ENCODE measurements at places on chromosomes 11 and 22.

DNA sequence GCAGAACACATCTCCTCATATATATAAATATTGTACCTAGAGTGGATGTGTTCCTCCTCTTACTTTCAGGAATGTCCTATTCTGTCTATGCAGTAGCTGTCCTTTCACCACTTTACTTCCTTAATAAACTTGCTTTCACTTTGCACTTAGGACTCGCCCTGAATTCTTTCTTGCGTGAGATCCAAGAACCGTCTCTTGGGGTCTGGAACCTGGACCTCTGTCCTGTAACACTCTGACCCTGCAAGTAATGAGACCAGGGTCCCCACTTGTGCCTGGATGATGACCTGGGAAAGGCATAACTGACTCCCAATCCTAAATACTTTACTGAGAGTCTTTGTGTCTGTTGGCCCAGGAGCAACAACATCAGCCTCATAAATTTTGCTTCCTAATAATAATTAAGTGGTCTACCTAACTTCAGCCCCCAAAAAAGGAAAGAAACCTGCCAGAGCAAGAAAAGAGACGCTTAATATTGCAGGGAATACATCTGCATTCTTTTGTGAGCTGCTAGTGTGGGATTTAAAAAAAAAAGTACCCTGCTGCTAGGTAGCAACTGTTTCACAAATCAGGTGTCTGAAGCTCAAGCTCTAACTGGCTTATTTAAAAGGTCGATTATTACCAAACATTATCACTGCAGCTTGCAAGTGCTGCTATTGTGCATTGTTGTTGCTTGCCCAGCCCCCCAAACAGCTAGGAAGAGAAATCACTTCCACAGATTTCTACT, 69.3 kb downstream of the FAM168A start:
- peak; percentile 4 for DNase-seq

- no peak for DNase-seq
Observed at GRCh38 chr11:130997278-130997677, 81.0 kb upstream of the SNX19 start.

DNA sequence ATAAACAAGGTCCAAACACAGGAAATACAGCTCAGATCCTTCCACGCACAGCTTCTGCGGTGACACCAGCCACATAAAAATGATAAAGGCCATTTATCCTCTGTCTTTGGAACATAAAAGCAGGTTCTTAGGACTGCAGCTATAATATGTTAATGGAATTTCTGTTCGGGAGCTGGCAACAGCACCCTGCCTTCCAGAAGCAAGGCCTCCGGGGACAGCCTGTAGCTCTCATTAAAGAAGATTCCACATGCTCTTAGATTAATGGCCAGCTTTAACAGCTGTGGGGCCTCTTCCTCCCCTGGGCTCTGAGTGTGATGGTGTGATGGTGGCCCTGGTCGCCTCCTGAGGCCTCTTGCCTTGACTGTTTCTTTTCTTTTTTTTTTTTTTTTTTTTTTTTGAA, 137.3 kb downstream of the CACNA1I start:
- DNase-seq = no peak

DNA sequence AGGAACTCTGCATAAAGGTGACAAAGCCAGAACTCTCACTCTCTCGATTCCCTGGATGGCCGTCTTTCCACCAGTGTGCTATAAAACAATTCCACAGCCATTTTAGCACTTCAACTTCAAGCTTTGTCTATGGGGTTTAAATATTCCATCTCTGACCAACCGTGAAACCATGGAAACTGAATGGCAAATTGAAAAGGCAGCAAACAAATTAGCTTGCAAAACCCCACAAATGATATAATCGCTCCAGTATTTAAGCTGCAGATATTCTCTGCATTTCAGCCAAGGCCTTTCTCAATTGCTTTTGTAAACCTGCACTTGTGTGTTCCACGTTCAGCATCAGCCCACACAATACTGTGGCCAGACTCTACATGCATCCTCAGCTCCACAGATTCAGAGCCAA, 131.7 kb upstream of the ISX start:
- DNase-seq = no peak

DNA sequence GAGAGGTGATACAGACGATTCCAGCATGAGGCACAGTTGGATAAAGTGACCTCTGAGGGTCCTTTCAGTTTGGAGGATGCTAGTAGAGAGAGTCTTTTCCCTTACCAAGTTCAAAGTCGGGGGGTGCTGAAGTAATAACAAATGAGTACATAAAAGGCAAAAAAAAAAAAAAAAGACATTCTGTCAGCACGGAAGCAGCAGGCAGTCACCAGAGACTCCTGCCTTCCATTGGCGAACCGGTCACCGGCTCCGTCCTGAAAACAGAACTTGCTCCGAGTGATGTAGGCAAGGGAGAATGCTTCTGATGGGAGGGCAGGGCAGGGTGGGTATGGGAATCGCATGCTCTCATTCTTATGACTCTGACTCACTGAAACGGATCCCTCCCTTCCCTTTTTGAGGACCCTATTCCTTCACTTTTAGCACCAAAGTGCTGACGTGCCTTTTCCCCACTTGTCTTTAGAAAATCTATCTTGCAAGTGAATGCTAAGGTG, 65.9 kb downstream of the PRR5L start:
- peak; percentile 37 for DNase-seq

GRCh38 chr22:28576162-28576561, 103.5 kb downstream of the TTC28 start:
- DNase-seq = no peak

GRCh38 chr11:8794126-8794525, 111.5 kb downstream of the RPL27A start:
- no peak for DNase-seq

All from C1 segment of cervical spinal cord (tissue), 14 donors.